NCI-H526 (cell line): ENCODE measurements at places on chromosomes 11 and 22.

GRCh38 chr22:27470169-27470772, 331.3 kb downstream of the MN1 start:
- no peak for DNase-seq

DNA sequence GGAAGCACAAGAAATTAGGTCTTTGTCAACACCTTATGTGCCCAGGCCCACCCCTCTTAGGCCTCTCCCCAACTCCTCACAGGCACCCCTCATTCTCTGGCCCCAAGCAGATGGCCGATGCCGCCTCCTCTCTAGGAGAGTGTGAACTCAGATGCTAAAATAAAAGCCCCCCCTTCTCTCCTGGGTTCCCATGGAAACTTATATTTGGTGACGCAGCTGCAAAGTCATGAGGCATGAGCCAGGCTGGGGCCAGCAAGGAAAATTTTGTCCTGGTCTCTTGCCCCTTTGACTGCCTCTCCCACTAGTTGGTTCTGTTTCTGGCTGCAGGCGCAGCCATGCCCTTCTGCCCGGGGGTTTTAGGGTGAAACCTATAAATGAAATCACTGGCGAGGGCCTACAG, 11.8 kb downstream of the RCOR2 start:
- DNase-seq: no peak

DNA sequence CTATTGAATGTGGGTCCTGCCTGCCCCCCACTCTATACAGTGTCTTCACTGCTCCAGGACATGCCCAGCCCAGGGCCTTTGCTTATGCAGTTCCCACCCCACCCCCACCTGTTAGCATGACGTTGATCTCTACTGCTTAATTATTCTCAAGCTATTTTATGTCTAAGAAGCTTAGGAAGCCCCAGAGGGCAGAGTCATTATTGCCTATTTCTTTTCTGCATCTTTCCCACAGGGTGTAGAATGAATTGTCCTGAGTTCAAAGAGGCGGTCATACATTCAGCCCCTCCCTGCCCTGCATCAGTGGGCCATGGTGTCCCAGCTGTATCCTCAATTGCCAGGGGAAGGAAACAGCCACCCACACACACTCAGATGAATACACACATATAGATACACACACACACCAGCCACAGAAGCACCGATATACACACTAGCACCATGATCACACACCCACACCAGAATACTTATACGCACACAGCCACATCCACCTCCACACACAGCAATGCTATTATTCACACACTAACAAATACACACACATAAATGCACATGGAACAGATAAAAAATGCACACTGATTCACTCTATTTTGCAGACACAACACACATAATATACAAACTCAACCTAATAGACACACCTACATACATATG, 1.5 kb downstream of the PDE2A start:
- no peak for DNase-seq

DNA sequence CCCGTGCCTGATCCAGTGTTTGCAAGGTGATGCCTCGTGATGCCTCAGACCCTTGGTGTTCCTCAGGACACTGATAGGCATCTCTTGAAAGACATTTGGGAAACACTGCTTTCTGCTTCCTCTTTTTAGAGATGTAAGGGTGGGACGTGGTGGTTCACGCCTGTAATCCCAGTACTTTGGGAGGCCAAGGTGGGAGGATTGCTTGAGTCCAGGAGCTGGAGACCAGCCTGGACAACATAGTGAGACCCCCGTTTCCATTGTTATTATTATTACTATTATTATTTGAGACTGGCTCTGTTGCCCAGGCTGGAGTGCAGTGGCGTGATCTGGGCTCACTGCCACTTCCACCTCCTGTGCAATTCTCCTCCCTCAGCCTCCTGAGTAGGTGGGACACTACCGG, 6.5 kb upstream of the SOX10 start:
- no peak for DNase-seq

DNA sequence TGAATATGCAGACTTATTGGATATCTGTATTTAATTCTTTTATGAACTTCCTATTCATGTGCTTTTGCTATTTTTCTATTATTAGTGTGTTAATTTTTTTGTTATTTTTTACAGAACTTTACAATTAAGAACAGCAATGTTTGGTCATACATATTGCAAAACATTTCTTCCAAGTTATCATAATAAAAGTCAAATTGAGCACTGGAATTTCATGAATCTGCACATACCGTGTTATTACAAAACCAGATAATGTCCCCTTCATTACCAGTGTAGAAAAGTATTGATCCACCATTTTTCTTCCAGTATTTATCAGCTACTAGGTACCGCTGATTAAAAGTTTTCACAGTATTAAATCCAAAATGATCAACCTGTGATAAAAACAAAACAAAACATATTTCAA, 40.5 kb downstream of the PRCP start:
- no peak for DNase-seq

GRCh38 chr11:108985945-108986279, 321.0 kb downstream of the DDX10 start:
- DNase-seq: no peak
